HTR-8/SVneo (cell line): ENCODE measurements at places on chromosomes 1 and 21.

- peak; percentile 72 for DNase-seq
Observed at GRCh38 chr1:210792250-210793102, 341.5 kb downstream of the KCNH1 start.

- no peak for DNase-seq
Observed at GRCh38 chr1:165858364-165858823, 31.0 kb downstream of the UCK2 start.

- no peak for DNase-seq
Observed at GRCh38 chr1:31708324-31708723, 4.5 kb upstream of the COL16A1 start.

DNA sequence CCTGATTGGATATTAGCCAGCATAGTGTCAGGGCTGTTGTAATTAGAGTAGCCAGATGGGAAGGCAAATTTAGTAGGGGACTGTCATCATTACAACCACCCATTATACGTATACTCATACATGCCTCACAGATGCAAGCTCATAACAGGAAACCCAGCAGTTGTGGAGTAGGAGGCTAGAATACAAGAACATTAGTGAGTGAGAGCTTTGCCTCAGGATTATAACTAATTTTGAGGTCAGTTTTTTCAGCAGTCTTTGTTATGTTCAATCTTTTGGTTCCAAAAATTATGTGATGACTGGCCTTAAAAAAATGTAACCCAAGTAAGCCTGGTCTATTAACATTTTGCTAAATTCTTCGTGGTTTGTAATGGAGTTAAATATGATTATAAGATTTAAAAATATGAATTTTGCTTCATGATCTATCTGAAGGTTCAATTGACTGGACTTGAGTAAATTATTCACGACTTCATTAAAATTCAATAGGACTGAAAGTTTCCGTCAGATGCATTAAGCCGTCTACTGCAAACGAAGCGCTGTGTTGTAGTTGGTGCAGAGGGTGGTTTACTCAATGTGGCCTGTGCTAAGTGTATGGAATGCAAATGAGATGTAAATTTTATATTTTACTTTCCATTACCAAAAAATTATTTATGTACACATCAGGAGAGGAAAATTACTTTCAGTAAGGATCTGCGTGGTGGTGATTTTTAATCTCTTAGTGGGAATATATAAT, 48.8 kb downstream of the KCNK1 start:
- no peak for DNase-seq

DNA sequence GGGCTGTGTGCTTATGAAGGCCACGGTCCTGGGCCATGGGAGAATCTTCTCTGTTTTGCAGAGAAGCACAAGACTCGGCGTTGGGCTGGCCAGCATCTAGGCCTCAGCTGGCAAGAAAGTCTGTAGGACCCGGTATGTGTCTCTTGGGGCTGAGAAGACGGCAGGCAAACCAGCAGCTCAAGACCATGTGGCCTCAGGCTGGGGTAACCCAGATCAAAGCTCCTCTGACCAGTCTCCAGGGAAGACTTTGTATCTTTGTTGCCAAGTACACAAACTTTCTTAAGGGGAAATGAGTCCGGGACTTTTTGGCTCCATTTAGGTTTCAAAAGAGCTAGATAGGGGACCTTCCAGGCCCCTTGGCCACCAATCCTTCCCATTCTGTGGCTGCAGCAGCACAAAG, 60.1 kb downstream of the PTP4A2 start:
- no peak for DNase-seq

GRCh38 chr1:232528472-232529089, 101.4 kb downstream of the SIPA1L2 start:
- DNase-seq = no peak

DNA sequence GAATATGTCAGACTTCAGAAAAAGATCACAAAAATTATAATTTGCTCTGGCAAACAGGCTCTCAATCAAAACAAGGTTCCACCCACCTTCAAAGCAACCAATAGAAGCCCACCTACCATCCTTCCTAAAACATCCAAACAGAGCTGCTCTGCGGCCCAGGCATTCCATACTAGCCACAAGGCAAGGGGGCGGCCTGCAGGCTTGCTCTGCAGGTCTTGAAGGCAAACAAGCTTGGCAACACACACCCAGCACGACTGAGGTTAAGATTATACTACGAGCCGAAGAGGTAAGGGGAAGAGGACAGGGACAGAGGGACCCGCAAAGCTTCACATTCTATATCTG, 207.3 kb downstream of the SLC45A1 start:
- DNase-seq = peak; percentile 19

GRCh38 chr1:234645964-234646363, 36.0 kb upstream of the IRF2BP2 start:
- no peak for DNase-seq

DNA sequence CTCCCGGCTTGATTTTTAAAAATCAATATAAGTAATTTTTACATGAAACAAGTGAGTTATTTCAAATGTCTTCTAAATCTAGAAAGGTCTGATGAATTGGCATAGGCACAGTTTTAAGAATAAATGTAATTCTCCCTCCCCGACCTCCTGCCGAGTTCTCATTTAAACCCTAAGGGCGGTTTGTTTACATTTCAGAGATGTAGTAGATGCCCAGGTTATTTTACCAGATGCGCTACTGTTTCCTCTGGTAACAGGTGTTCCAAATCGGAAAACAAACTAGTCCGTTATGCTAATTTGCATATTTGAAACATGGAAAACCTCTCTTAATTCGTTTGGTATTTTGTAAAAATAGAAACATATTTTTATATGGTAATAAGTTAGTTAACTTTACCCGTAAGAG, 53.8 kb upstream of the CFAP126 start:
- no peak for DNase-seq
